ENCODE measurements at places on chromosomes 5 and 9.
A peak's percentile ranks its signal among the peaks of the same experiment; 100 is the strongest.

GRCh38 chr5:120582635-120583034 is 118.5 kb downstream of the PRR16 start:
- no peak for DNase-seq

- peak; percentile 37 for DNase-seq
Measured at GRCh38 chr5:135426102-135427082, 20.8 kb downstream of the DCANP1 start.

GRCh38 chr5:142874540-142874939 is 104.4 kb downstream of the ARHGAP26 start:
- DNase-seq = peak; percentile 71

DNA sequence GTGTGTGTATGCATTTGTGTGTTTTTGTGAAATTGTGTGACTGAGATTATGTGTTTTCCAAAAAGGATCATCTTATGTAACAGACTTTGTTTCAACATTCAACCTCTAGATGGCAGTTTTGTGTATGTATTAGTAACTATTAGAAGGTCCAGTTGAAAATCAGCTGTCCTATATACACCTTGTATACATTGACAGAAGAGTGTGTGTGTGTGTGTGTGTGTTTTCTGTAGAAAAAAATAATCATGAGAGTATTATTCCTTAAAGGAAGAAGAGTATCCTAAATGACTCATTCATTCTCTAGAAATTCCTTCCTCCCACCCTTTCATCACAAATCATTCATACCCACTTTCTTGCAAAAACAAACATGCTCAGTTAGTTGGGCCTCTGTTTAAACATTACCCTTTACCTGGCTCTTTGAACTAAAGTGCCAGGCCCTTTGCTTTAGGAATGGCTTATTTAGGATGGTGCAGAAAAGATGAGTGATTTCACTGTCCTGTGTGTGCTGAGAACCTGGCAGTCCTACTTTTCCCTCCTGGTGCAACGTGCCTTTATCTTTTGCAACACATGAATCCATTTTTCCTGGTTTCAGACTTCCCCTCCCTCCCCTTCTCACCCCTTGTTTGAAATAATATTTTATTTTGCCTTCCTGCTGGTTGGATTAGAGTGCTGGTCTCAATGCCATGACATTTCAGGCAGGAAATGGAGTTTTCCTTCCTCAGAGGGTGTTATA is 152.2 kb downstream of the ARHGAP26 start:
- DNase-seq = peak; percentile 69

- DNase-seq = no peak
Measured at GRCh38 chr9:132410642-132411041, 631 bp downstream of the CFAP77 start.

- no peak for DNase-seq
Measured at GRCh38 chr5:170509348-170509660, 5.5 kb downstream of the KCNIP1 start.

DNA sequence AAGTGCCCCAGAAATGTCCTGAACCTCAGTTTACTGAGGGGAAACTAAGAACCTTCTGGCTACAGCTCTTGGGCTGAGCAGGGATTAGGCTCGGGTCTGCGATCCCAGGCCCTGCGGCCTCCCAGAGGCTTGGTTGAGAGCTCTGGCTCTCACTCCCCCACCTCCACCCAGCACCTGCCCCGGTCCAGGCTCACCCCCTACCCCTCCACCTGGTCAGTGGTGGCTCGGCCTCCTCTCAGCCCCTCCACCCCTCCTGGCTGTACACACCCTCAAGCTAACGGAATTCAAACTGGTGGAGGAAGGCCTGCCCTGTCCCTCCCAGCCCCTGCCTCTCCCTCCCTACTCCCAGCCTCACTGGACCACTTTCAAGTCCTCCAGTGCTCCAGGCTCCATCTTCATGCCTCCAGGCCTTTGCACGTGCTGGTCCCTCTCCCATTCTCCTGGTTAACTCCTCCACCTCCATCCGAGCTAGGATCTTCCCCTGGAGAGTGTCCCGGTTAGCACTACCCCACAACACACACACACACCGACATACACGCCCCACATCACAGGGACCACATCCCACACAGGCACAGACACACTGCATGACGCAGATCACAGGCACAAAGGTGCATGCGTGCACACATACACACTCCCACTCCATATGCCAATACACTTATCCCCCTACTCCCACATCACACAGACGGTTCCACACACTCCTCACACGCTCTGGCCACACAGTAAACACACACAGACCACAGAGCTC is 130.9 kb downstream of the C9orf50 start:
- DNase-seq = no peak

DNA sequence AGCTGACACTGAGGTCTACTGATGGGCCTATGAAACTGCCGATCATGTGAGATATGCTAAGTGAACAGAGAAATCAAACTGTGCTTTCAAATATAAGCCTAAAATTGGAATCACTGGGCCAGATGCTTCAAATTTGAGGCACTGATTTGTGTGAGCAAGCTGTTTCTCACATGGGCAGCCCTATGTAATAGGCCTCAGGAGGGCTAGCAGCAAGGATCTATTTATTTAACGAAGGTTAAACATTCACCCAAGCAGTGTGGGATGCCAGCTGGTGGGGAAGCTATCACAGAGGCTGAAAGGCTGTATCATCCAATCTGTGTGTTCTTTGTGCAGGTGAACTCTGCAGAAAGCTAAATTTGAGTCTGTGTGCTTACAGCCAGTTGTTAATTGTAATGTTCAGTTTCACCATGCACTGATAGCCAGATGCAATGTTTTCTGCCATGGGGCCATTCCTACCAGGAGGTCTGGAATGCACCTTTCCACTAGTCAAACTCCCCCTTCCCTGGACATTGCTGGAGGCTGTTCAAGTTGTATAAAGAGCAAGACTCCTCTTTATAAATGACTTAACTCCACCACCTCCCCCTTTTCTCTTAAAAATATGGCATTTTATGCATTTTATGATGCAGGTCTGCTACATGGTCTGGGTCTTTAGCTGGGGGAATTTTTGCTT is 228.9 kb downstream of the SH3GL2 start:
- no peak for DNase-seq

DNA sequence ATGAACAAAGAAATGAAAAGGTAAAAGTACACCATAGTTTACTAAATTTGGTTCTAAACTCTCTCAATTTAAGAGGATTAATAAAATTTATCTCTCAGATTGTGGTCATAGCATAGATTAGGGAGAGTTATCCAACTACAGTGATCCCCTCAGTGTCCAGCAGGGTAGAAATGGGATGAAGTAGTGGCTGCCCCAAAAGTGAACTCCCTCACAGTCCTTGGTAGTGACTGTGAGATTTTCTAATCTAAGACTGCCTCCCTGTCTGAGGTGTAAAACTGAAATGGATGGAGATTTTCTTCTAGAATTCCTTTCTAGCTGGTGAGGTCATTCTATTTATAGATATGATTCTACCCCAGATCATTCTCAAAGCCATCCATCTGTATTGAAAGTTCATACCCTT is 455.5 kb downstream of the ACTL7B start:
- no peak for DNase-seq

GRCh38 chr9:124345751-124346281 is 69.4 kb downstream of the PSMB7 start:
- DNase-seq = no peak

DNA sequence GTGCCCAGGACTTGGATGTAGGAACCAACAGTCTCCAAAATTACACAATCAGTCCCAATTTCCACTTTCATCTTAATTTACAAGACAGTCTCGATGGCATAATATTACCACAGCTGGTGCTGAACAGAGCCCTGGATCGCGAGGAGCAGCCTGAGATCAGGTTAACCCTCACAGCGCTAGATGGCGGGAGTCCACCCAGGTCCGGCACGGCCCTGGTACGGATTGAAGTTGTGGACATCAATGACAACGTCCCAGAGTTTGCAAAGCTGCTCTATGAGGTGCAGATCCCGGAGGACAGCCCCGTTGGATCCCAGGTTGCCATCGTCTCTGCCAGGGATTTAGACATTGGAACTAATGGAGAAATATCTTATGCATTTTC is 837 bp downstream of the PCDHB2 start:
- no peak for DNase-seq
